GM12878 (cell line): ENCODE measurements at places on chromosomes 7 and 10.

DNA sequence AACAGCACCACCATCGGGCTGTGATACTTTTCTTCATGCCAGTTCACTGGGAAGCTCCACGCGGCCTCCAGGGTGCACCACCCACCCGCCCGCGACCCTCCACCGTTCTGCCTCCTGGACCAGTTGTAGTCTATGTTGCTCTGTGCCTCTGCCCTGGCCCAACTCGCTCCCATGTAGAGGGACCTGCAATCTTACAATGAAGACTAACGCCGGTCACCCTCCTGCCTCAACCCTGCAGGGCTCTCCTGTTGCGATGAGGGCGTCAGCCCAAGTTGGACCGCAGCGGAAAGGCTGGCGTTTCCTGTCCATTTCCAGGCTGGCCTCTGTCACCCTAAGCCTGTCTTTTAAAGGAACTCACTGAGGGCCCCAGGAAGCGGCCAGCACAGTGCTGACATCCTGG, 34.9 kb downstream of the IL15RA start:
- DNase-seq, result no peak

DNA sequence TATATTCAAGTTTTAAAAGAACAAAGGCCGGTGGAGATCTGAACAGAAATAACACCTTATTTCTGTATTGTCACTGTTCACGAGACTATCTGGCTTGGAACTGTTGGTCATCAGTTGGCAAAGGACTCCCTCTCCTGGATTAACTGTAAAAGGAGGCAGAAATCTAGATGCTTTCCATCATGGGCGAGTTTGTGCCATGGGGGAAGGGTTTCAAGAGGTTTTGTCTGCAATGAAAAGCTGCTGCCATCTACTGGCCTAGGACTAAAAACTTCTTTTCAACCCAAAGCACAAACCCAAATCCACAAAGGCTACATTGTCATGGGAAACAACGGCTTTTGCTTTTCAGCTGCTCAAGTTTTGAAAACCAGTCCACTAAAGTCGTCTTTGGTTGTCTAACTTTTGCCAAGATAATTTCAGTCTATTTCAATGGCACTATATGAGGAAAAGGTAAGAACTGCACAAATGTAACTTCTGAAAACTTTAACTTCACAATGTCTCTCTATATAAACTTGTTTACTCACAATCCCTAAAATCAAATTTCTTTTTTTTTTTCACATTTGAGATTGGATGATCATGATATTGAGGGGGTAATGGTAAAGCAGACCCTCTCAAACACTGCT, 196.8 kb downstream of the SKAP2 start:
- peak; percentile 36 for DNase-seq

GRCh38 chr10:60444494-60445064, 54.9 kb upstream of the ANK3 start:
- DNase-seq, result no peak

GRCh38 chr7:159007364-159007995, 137.2 kb downstream of the VIPR2 start:
- no peak for DNase-seq

GRCh38 chr7:155193716-155194115, 104.0 kb upstream of the INSIG1 start:
- no peak for DNase-seq
